Cardiac muscle cell (in vitro differentiated cells and primary cell): ENCODE measurements at places on chromosomes 16 and 17. TPM values are rescaled to one million over a fixed set of nuclear protein-coding genes. Genes with fewer than 3 reads are reported as not detected.

GRCh38 chr17:48724251-48725003 is 1.4 kb downstream of the PRAC2 start:
- peaks cover 100% of the 10 kb centered on the region for H3K27me3 ChIP-seq
- peak; percentile 89 for DNase-seq
- H3K4me1 ChIP-seq = peaks cover 6% of the 10 kb centered on the region
- H3K4me3 ChIP-seq = no peak overlapping the region
- no peak overlapping the region for H3K27ac ChIP-seq

GRCh38 chr17:68950725-68951124 is 4.5 kb downstream of the ABCA8 start:
- no peak for DNase-seq
- H3K36me3 ChIP-seq = no peaks in the 10 kb centered on the region
- peaks cover 10% of the 10 kb centered on the region for H3K4me1 ChIP-seq
- H3K27ac ChIP-seq = no peak overlapping the region
- H3K4me3 ChIP-seq = no peak overlapping the region

DNA sequence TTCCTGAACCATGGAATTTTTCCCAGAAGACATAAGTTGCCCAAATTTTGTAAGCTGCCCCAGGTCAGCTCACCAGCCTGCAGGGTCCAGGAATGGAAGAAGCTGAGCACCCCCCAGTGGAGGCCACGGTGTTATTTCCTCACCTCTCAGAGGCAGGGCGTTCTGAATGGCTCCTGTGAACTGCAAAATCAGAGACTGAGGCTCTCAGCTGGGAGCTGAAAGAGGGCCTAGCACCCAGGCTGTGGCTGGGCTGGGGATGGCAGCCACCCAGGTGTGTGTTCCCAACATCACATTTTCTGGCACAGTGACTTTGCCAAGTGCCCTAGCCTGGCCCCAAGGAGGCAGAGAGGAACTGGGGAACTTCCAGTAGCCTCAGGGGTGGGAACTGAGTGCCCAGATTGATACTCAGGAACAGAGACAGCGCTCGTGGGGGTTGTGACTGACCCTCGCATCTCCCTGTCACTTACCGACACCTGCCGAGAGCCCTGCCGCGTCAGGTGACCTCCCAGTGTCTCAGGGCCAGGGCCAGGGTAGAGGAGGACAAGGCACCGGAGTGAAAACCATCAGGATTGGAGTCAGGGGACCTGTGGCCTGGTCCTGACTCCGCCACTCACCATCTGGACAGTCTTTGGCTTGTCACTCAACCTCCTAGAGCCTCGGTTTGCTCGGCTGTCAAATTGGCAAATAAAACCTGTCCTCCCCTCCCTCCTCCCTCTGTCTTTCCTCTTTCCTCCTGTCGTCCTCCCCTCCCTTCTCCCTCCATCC is 11.3 kb downstream of the CACNG4 start:
- H3K4me1 ChIP-seq = no peaks in the 10 kb centered on the region
- no peak for DNase-seq
- H3K4me3 ChIP-seq = no peak overlapping the region
- H3K27ac ChIP-seq = no peak overlapping the region

- no peak overlapping the region for H3K27ac ChIP-seq
- H3K36me3 ChIP-seq = peaks cover 56% of the 10 kb centered on the region
- H3K4me1 ChIP-seq = peaks cover 3% of the 10 kb centered on the region
- no peaks in the 10 kb centered on the region for H3K27me3 ChIP-seq
Measured at GRCh38 chr16:24950275-24950674, 64.9 kb downstream of the ARHGAP17 start.

DNA sequence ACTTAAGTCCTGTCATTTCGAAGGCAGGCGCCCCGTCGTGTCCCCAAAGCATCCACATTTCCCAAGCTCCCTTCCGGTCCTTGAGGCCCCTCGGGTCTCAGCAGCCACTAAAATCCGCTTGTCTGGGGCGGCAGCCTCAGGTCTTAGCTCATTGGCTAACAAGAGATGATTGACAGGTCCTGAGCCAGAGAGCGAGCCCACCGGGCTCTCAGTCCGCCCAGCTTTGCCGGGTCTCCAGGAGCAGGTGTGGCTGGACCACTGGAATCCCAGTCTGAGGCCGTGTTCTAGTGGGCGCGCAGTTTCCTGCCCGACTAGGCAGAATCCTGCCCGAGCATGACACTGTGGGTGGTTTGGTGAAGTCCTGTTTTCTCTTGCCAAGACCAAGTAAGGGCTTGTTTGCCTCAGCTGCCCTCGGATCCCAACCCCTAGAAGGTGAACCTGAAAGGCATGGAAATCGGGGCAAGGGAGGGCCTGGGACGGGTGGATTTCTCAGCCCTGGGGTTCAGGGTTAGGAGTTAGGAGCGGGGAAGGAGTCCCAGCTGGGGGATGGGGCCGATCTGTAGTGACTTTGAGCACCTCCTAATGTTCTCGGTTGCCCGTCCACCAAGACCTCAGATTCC is 42.8 kb downstream of the MRC2 start:
- no peaks in the 10 kb centered on the region for H3K4me1 ChIP-seq
- no peak overlapping the region for H3K27ac ChIP-seq
- H3K4me3 ChIP-seq = no peak overlapping the region
- no peaks in the 10 kb centered on the region for H3K36me3 ChIP-seq
- no peaks in the 10 kb centered on the region for H3K27me3 ChIP-seq

The CD300LD gene
- total RNA-seq = not detected in 2 replicates

The PMFBP1 gene
- 2.7 and 5.1 TPM in 2 replicates for total RNA-seq
